Activated T-helper 1 cell treated with anti-CD3 and anti-CD28 coated beads, Interleukin-12 subunit alpha, Interleukin-12 subunit beta, Interleukin-2, Interleukin-4 antibody, amounts not matched to agents 30 ng/mL and 10 ng/mL and 1 ng/mL, durations not matched to agents 14 hours and 24 hours and 36 hours (primary cell): ENCODE measurements at places on chromosomes 6 and 20.

DNA sequence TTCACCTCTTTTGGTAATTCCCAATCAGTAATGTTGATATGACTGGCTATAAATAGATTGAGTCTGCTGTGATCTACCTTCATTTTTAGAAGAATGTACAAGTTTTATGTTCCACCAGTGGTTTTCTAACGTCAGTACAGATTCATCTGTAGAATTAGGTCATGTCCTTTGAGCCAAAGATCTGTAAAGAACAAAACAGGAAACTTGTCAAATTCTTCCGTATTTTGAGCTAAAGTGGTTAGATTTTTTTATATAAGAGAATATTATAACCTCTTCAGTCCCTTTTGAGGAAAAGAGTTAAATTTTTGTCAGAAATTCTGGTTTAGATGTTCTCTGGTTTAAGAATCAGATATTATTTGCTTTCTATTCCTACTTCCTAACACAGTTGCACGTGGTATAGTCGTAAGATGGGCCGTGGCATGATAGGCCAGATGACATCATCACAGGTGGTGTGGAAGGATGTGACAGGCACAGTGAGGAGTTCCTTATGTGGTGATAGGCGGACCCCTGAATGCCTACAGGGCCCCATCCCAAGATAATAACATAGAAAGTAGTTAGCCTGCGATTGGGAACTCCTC, 62.3 kb downstream of the SNX9 start:
- peak; percentile 60 for DNase-seq

DNA sequence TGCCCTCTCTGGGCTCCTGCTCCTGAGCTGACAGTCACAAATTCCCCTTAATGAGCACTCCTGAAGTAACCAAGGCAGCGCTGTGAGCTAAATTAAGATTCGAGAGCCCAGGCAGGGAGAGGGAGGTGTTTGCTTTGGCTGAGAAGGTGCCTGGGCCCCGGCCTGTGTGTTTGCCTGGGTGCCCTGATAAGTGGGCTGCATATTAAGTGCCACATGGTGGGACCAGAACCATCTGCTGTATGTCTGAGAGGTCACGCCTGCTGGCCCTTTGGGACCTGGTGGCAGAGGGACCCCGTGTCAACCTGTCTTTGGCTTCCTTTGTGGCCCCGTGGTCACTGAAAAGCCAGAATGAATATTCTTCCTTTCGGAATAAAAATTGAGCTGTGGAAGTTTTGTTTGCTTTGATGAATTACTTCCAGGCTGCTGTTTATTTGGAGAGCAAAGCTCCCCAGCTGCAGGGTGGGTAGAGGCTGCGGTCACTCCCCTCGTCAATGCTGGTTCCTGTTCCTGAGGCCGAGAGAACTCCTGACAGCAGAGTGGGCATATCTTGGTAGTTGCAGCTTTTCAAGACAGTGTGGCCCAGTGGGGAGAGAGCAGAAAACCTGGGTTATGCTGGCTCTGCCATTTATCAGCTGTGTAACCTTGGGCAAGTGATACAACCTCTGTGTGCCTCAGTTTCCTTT, 17.5 kb upstream of the KCNK16 start:
- DNase-seq = no peak

GRCh38 chr6:163860287-163861081, 446.0 kb downstream of the QKI start:
- DNase-seq = no peak

DNA sequence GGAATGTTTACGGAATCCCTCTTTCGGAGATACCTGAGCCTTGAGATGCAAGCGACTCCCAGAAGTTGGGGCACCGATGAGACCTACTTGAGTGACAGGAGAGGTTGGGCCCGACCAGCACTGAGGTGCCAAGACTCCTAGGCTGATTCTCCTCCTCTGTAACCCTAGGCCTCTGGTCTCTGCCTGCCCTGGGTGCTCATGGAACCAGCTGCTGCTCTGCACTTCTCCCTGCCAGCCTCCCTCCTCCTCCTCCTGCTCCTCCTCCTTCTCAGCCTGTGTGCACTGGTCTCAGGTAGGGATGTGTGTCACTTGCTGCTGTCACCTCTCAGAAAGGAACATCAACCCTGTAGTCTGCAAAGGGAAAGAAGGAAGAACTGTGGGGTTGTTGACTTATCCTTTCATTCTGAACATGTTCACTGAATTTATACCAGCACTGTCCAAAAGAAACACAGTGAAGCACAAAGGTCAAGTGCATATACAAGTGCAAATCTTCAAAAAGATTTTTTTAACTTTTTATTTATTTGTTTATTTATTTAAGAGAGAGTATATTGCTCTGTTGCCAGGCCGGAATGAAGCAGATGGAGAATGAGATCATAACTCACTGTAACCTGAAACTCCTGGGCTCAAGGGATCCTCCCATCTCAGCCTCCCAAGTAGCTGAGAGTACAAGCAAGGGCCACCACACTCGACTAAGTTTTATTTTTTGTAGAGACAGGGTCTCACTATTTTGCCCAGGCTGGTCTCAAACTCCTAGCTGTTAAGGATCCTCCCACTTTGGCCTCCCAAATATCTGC, 913 bp downstream of the BTN2A2 start:
- no peak for DNase-seq

DNA sequence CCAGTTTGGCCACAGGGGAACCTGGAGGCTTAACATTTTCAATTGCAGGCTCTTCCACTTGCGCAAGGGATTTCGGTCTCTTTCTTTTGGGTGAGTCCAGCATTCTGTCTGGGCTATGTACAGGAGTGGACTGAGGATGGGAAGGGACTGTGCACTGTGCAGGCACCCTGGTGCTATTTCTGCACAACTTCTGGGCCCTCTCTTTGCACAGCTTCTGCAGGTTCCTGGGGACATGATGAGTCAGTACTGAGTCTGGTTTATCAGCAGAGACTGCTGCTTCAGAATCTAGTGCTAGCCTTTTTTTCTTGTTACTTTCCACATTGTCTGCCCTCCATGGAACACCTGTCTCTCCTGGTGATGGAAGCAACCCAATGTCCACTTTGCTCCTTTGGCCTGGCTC, 78.5 kb upstream of the ASF1A start:
- no peak for DNase-seq

GRCh38 chr6:13917141-13917540, 7.6 kb upstream of the RNF182 start:
- DNase-seq = no peak

DNA sequence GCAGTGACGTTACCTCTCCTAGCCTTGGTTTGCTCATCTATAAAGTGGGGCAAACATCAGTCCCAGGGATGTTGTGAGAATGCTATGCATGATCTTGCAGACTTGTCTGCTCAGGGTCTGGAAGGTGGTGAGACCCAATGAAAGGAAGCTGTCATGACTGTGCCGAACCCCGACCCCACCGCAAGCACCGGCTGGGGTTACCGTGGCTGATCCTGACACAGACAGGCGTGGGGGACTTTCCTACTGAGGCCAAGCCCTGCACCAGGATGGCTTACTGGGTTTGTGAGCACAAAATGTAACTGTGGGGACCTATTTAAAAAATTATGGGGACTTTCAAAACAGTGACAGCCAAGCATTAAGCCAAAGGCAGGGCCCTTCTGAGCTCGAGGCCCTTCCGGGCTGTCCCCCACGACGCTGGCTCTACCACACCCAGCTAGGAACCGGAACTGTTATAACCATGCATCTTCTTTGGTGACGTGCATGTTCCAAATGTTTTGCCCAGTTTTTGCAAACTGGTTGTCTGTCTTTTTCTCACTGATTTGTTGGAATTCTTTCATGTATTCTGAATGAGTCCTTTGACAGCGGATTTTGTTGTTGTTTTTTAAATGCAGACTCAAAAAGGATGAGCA, 76.6 kb upstream of the PMEPA1 start:
- DNase-seq = no peak

DNA sequence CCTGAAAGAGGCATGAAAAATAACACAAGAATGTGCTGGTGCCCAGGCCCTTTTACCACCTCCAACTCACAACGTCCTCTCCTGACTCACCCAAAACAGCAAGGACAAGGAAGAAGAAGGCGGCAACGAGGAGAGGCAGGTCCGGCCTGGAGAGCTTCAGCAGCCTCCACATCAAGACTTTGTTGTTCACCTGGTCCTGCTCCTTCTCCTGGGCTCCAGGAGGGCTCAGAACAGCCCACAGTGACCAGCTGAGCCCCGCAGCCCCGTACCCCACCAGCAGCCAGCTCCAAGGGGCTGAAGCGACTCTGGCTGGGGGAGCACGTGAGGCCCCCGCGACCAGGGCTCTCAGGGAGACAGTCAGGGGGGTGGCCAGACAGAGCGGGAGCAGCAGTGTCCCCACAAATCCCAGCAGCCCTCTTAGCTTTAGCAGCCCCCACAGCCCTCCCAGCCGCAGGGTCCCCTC, 857 bp downstream of the TAP2 start:
- no peak for DNase-seq

DNA sequence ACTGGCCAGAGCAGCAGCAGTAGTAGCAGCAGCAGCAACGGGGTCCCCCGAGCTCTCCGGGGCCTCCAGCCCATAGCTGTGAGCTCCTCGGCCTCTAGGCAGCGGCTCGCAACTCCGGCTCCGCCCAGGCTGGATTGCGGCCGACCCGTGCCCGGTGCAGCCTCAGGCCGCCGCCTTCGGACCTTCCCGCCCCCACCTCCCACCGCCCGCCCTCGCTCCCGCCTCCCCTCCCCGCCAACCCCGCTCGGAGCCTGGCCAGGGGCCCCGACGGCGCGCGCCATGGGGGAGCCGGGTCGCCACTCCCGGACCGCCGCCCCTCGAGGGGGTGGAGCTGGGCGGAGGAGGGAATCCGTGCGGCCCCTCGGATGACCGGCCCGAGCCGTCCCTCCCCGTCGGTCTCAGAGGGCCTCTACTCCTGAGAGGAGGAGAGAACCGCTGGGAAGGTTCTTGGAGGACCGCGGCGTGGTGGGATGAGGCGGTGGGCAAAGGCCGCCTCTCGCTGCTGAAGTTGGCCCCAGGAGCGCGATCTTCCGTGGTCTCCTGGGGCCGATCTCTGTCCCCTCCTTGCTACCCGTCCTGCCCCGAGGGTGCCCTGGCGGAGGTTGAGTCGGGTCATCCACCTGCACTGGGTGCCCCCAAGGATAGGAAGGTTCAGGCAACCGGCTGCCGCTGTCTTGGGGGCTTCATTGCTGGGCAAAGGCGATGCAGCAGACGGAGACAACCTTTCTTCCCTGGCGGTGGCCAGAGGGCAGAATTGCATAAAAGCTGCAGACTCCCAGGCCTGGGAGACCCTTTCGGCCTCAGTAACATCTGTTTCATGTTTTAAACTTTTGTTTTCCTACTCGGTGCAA, at the start of gene ADAM33:
Gene ADAM33, minus strand, starts transcription at position 80 of the 851 bp plus-strand sequence. Its CDS starts 6 bp downstream, at position 74.
- no peak for DNase-seq

- no peak for DNase-seq
Measured at GRCh38 chr20:31833931-31834521, 11.4 kb downstream of the FOXS1 start.

DNA sequence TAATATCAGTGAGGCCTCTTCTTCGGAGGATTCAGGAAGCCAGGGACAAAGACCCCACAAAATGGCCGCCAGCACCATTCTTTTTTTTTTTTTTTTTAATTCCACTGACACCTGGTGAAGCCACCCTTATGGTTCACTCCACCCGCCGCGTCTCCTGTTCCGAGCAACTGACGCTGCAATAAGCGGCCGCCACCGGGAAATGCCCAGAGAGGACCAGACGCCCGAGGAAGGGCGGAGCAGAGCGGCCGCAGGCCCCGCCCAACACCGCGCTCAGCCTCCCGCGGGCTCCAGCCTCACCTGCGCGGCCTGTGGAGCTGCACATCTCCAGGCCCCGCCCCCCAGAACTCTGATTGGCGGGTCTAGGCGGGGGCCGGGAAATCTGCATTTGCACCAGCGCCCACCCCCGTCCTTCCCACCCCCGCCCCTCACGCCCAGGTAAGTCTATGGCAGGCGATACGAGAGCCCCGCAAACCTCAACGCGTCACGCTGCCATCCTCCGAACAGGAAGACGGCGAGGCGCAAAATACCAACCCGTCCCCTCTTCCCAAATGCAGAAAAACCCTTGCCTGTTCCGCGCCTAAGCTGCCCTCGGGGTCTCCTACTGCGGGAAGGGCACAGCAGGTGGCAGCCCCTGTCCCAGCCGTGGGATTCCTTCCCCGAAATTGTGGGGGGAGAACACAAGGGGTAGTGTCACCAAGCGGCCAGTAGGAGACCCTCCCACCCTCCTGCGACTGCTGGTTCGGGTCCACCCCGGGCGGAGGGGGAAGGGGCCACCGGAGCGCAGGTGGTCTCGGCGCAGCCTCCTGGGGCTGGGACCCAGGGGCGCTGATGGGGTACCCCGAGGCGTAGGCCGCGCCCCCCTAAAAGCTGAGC, 960 bp downstream of the ATP9A start:
- peak; percentile 60 for DNase-seq

GRCh38 chr6:39348740-39349139, 26.2 kb upstream of the KCNK16 start:
- no peak for DNase-seq

DNA sequence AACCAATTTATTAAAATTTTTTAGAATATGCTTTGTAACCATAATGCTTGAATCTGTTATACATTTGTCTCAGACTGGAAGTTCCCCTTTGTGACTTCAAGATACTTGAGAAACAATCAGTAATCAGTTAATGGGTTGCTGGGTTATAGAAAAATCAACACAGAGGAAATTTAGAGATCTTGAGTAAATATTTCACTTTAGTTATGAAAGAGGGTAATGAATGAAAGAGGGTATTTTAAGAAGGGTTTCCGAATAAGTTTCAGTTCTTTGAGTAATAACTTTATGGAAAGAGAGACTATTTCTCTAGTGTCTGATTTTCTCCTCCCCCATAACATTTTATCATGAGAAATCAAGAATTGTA, 21.4 kb downstream of the ZFAND3 start:
- DNase-seq = no peak

DNA sequence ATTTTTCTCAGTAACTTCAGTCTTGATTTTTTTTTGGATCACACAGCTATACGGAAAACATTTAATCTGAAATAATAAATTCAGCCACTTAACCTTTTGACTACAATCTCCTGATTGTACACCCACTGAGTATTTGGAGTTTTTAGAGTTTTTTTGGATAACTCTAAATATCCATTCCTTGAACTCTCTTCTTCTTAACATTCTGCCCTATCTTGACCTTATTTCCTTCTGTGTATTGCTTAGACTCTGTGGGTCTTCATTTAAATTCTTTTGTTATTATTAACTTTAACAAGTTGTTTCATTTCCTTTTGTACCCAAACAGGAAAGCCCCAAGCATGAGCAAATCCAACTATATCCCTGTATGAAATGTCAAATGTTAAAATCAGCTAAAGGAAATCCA, 170.2 kb upstream of the PTCHD4 start:
- DNase-seq = no peak

DNA sequence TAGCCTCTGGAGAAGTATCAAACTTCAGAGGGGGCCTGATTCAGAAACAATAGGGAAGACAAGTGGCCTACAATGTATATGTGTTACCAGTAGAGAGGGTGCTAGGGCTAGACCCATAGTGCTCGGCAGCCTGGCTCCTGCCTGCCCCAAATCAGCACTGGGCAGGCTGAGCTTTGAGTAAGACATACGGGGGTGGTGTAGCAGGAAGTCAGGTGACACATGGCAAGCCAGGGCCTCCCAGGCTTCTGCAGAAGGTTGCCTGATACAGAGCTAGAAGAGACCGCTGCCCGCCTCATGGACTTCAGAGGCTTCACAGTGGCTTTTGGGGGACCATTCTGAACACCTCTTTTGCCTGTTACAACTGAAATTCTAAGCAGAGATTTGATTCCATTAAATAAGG, 43.4 kb downstream of the RALY start:
- peak; percentile 8 for DNase-seq

- DNase-seq = no peak
Measured at GRCh38 chr20:32623667-32624157, 38.6 kb upstream of the NOL4L start.

GRCh38 chr20:21208999-21209398, 83.1 kb downstream of the KIZ start:
- no peak for DNase-seq
